Mesenchymal stem cell (in vitro differentiated cells and primary cell): ENCODE measurements at places on chromosomes 7 and 10.

- no peaks in the 10 kb centered on the region for H3K27me3 ChIP-seq
- H3K4me1 ChIP-seq: no peaks in the 10 kb centered on the region
- H3K27ac ChIP-seq: no peak overlapping the region
Observed at GRCh38 chr10:9596368-9596920, 1421.2 kb upstream of the CELF2 start.

GRCh38 chr10:123897146-123897545 is 5.5 kb upstream of the CPXM2 start:
- peaks cover 9% of the 10 kb centered on the region for H3K27me3 ChIP-seq
- H3K27ac ChIP-seq: no peak overlapping the region

GRCh38 chr10:103555325-103555649 is 61.8 kb downstream of the NEURL1 start:
- H3K27ac ChIP-seq: no peak overlapping the region
- peaks cover 14% of the 10 kb centered on the region for H3K4me1 ChIP-seq
- no peak for DNase-seq

DNA sequence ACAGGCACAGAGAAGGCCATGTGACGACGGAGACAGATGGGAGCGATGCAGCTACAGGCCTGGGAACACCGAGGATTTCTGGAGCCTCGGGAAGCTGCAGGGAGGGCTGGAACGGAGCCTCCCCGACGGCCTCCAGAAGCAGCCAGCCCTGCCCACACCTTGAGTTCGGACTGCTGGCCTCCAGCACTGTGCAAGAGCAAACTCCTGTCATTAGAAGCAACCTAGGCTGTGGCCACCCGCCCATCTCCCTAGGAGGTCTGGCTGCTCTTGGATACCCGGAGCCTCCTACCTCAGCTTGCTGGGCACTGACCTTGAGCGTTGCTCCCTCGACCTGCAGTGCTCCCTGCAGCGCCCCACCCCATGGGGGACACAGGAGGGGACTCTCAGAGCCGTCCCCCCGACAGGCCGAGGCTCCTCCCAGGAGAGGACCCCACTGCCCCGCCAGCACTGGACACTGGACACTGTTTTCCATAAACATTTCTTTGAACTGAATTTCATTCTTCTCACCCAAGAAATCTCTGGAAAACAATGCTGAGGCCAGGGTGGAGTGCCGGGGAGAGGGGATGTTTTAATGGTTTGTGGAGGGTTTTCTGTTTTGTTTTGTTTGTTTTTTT is 22.5 kb upstream of the TNRC18 start:
- no peak overlapping the region for H3K27ac ChIP-seq
- H3K27me3 ChIP-seq: no peaks in the 10 kb centered on the region
- H3K36me3 ChIP-seq: no peaks in the 10 kb centered on the region
- H3K4me3 ChIP-seq: no peak overlapping the region

GRCh38 chr7:117605712-117606111 is 125.9 kb downstream of the CFTR start:
- no peaks in the 10 kb centered on the region for H3K36me3 ChIP-seq
- no peaks in the 10 kb centered on the region for H3K27me3 ChIP-seq
- no peak overlapping the region for H3K27ac ChIP-seq
- H3K4me1 ChIP-seq: no peaks in the 10 kb centered on the region

- no peak overlapping the region for H3K27ac ChIP-seq
- no peak overlapping the region for H3K4me3 ChIP-seq
- no peaks in the 10 kb centered on the region for H3K36me3 ChIP-seq
- no peak for DNase-seq
- no peaks in the 10 kb centered on the region for H3K4me1 ChIP-seq
- H3K27me3 ChIP-seq: no peaks in the 10 kb centered on the region
Observed at GRCh38 chr7:86925221-86925620, 134.2 kb downstream of the ELAPOR2 start.

- no peak overlapping the region for H3K4me3 ChIP-seq
- H3K4me1 ChIP-seq: peaks cover 16% of the 10 kb centered on the region
- H3K27me3 ChIP-seq: peaks cover 21% of the 10 kb centered on the region
- no peak overlapping the region for H3K27ac ChIP-seq
Observed at GRCh38 chr10:71694567-71694968, 25.0 kb downstream of the C10orf105 start.

DNA sequence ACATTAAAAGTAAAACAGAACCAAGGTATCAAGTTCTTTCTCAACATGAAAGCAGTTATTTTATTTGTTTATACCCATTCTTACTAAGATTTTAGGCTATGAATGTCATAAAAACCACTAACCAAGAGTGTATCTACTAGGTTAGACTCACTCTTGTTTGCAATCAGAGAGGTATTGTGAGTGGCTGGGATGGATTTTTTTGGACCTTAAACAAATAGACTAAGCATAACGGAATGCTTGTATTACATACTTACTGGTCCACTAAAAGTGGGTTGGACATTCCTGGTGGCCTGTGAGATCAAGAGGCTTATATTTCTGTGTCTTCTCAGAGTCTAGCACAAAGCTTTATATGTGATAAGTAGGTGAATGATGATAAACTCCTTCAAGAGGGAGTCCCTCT is 32.6 kb upstream of the CBLL1 start:
- H3K4me3 ChIP-seq: no peak overlapping the region
- no peaks in the 10 kb centered on the region for H3K36me3 ChIP-seq
- no peak for DNase-seq
- H3K27ac ChIP-seq: no peak overlapping the region
- H3K4me1 ChIP-seq: peaks cover 1% of the 10 kb centered on the region

GRCh38 chr7:120837599-120837998 is 20.3 kb downstream of the TSPAN12 start:
- DNase-seq: no peak
- H3K36me3 ChIP-seq: no peaks in the 10 kb centered on the region
- peaks cover 1% of the 10 kb centered on the region for H3K4me1 ChIP-seq
- H3K4me3 ChIP-seq: no peak overlapping the region
- no peak overlapping the region for H3K27ac ChIP-seq
- H3K27me3 ChIP-seq: no peaks in the 10 kb centered on the region

- H3K4me3 ChIP-seq: no peak overlapping the region
- H3K27ac ChIP-seq: no peak overlapping the region
Observed at GRCh38 chr7:96786261-96786997, 76.8 kb upstream of the SEM1 start.

- peak overlapping the region; percentile 53 for H3K4me3 ChIP-seq
- no peaks in the 10 kb centered on the region for H3K36me3 ChIP-seq
- no peaks in the 10 kb centered on the region for H3K27me3 ChIP-seq
- no peak for DNase-seq
- no peak overlapping the region for H3K27ac ChIP-seq
Observed at GRCh38 chr10:23558361-23558799, 119.5 kb downstream of the OTUD1 start.

DNA sequence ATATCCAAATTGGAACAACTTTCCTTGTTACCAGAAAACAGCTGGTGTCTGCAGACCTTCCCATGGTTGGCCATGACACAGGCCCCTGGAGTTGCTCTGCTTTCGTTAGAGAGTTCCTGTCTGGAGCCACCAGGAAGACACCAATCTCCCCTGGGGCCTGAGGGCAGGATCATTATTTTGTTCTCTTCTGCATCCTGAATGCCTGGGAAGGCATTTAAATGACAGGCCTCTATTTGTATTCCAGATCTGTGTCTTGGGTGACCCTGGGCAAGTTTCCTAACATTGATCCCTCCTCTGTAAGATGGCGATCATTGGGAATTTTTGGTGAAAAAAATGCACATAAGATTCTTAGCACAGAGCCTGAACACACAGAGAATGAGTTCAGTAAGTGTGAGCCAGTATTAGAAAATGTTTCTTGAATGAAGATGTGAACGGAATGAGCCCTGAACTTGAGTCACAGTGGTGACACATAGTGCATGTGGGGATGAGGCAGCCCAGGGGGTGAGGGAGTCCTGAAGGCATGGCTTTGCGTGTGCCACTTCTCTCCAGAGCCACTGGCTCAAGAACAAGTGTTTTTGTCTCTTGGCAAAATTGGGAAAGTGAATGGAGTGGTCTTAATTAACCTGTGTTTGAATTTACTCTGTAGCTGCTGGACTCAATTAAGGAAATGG is 28.4 kb downstream of the BMPER start:
- no peaks in the 10 kb centered on the region for H3K36me3 ChIP-seq
- no peak overlapping the region for H3K27ac ChIP-seq
- DNase-seq: peak; percentile 83
- H3K4me3 ChIP-seq: no peak overlapping the region

- no peaks in the 10 kb centered on the region for H3K27me3 ChIP-seq
- H3K4me3 ChIP-seq: no peak overlapping the region
- DNase-seq: no peak
- no peaks in the 10 kb centered on the region for H3K4me1 ChIP-seq
- H3K27ac ChIP-seq: no peak overlapping the region
- no peaks in the 10 kb centered on the region for H3K36me3 ChIP-seq
Observed at GRCh38 chr7:50220273-50220672, 84.2 kb upstream of the IKZF1 start.

DNA sequence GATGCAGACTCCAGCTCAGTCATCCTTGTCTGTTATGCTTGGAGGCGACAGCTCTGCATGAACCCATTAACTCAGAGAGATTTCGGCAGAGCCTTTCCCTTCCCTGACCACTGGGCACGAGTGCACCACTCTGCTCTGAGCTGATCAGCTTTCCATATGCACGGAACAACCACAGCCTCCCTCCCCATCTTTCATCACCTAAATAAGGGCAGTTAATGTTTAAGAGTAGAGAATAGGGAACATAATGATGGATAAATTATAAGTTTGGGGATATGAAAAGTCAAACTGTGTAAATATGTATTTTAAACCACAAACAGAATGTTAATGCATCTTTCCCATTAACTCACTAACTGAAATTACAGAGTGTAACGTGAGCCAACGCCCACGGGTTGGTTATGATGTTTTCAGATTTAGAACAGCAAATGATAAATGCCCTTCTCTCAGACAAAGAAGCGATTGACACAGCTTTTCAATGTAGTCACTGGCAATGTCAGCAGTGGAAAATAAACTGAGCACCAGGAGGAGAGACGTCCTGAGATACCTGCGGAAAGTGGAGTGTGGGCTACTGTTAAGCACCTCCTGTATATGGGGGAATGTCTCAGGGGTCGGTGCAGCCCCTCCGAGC is 658.2 kb downstream of the LRMDA start:
- no peak overlapping the region for H3K27ac ChIP-seq
- H3K36me3 ChIP-seq: no peaks in the 10 kb centered on the region
- H3K4me1 ChIP-seq: peaks cover 4% of the 10 kb centered on the region
- no peaks in the 10 kb centered on the region for H3K27me3 ChIP-seq
- H3K4me3 ChIP-seq: no peak overlapping the region

DNA sequence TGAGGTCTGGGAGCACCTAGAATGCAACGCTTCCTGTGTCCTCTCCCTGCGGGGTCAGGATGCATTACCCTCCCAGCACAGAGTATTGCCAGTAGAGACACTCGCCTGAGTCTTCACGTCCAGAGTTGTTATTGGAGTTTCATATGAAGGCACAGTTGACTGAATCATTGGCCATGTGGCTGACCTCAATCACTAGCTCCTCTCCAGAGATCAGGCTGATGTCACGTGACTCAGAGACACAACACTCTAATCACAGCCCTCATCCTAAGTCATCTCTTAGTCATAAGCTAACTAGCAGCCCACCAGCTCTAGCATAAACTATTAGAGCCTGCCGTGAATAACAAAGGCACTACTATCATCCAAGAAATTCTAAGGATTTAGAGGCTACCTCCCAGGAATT is 107.8 kb downstream of the HECW1 start:
- no peak overlapping the region for H3K4me3 ChIP-seq
- no peak overlapping the region for H3K27ac ChIP-seq
- DNase-seq: peak; percentile 79
- H3K36me3 ChIP-seq: no peaks in the 10 kb centered on the region
- peaks cover 3% of the 10 kb centered on the region for H3K27me3 ChIP-seq

GRCh38 chr10:75969031-75969430 is 537.6 kb downstream of the LRMDA start:
- no peaks in the 10 kb centered on the region for H3K36me3 ChIP-seq
- no peak overlapping the region for H3K4me3 ChIP-seq
- peaks cover 42% of the 10 kb centered on the region for H3K27me3 ChIP-seq

DNA sequence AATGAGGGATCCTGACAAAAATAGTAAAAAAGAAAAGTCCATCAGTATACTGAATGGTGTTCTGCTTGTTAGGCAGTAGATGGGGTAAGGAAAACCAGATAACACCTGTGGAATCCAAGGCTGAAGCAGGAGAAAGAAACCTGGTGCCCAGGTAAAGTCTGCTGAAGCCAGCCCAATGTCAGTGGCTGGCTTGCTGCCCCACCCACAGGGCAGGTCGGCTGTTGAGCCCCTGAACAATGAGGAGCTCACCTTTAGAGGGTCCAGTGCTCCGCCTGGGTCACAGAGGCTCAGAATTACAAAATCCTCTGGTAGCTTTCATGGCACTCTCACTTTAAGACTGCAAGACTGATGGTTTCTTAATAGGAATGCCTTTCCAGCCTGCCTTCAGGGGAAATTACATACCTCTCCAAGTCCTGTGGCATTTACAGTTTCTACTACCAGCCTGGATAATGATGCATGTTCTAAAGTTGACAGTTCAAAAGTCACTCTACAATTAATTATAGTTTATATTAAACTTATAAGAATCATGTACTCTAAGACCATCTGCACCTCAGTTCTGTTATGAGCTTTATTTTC is 23.8 kb downstream of the DHX32 start:
- no peak overlapping the region for H3K27ac ChIP-seq
- peaks cover 9% of the 10 kb centered on the region for H3K36me3 ChIP-seq
- H3K4me3 ChIP-seq: no peak overlapping the region
- H3K27me3 ChIP-seq: no peaks in the 10 kb centered on the region
- DNase-seq: no peak
- no peaks in the 10 kb centered on the region for H3K4me1 ChIP-seq

DNA sequence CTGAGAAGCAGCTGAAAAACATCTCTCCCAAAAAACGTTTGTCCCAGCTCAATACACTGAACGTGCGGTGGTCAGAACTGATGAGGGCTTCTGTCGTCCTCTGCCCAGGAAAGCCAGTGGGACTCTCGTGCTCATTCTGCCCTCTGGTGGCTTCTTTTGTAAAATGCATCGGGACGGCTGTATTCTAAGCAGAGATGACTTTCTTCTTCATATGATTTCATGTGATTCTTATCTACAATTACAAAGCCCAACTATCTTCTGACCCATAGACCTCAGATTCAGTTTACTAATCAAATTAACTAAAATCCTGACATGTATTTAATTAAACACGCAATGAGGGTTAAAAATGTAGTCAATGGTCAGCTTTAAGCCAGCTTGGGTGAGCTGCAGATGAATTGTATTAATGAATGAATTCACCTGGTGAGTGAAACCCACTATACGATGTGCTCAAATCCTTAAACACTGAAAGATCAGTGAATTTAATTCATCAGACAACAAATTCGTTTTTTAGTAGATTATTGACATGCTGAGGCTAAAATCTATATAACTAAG is 117.6 kb upstream of the FAM204A start:
- H3K4me1 ChIP-seq: no peaks in the 10 kb centered on the region
- H3K27me3 ChIP-seq: peaks cover 19% of the 10 kb centered on the region
- H3K36me3 ChIP-seq: no peaks in the 10 kb centered on the region
- no peak overlapping the region for H3K27ac ChIP-seq
